ENCODE measurements at places on chromosomes 3 and 15. TPM values are rescaled to one million over a fixed set of nuclear protein-coding genes. Genes with fewer than 3 reads are reported as not detected.

Gene ATP11B
- total RNA-seq = 39.8 TPM

Gene PLSCR1
- 90.8 TPM for total RNA-seq

Gene ZBBX
- 0.13 TPM for total RNA-seq

Gene FGF12
- 2.9 TPM for total RNA-seq

Gene CYP8B1
- total RNA-seq = not detected

Gene UBE3A
- 34.3 TPM for total RNA-seq

Gene HYAL1
- 7.6 TPM for total RNA-seq

Gene MED12L
- total RNA-seq = under 0.01 TPM
